ENCODE measurements at places on chromosomes 6 and 20.

DNA sequence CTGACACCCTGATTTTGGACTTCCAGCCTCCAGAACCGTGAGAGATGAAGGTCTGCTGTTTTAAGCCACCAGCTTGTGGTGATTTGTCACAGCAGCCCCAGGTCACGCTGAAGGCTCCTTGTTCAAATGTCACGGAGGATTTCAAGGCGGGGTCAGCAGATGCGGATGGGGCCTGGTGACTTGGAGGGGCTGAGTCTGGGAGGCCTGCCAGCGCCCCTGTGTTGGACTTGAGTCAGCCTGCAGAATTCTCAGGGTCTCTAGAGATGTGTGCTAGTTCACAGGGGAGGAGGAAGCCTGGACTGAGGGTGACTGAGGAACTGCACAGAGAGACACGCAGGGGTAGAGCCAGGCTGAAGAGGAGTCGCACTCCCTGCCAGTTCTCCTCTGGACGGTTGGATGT, 19.5 kb upstream of the TAF4 start:
- no peak for DNase-seq

GRCh38 chr6:149860834-149861602, 3.1 kb downstream of the LRP11 start:
- DNase-seq = peak; percentile 36

DNA sequence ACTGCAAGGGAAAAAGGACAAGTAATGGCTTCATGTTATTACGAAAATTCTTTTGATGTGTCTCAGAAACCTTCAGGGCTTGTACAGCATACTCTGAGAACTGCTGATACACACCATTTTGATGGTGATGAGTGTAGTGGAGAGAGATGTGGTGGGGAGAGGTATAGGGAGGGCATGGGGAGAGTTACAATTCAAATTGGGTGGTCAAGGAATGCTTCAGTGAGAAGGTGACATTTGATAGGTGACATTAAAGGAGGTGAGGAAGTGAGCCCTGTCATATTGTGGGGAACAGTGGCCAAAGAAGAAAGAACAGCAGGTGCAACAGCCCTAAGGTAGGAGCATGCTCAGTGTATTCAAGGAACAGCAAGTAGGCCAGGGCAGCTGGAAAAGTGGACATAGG, 318.9 kb downstream of the CLIC5 start:
- DNase-seq = no peak

GRCh38 chr20:59972037-59972801, 14.0 kb downstream of the CDH26 start:
- no peak for DNase-seq

DNA sequence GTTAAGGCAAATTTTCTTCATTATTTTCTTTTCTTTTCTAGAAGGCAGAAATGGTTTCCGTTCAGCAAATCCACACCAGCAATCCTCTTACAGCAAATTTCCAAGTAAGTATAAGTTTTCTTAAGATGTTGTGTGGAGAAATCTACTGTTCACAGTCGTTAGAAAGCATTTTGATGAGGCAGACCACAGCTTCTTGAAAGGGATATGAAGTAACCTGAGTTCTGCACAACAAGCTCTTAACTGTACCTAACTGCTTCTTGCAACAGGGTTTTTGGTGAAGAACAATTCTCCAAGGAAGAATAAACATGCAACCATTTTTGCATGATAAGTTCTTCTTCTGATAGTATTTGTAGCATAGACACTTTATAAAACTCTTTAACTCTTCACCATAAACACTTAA, 45.3 kb upstream of the STXBP5 start:
- no peak for DNase-seq

GRCh38 chr20:7716286-7716972, 223.8 kb downstream of the HAO1 start:
- no peak for DNase-seq

DNA sequence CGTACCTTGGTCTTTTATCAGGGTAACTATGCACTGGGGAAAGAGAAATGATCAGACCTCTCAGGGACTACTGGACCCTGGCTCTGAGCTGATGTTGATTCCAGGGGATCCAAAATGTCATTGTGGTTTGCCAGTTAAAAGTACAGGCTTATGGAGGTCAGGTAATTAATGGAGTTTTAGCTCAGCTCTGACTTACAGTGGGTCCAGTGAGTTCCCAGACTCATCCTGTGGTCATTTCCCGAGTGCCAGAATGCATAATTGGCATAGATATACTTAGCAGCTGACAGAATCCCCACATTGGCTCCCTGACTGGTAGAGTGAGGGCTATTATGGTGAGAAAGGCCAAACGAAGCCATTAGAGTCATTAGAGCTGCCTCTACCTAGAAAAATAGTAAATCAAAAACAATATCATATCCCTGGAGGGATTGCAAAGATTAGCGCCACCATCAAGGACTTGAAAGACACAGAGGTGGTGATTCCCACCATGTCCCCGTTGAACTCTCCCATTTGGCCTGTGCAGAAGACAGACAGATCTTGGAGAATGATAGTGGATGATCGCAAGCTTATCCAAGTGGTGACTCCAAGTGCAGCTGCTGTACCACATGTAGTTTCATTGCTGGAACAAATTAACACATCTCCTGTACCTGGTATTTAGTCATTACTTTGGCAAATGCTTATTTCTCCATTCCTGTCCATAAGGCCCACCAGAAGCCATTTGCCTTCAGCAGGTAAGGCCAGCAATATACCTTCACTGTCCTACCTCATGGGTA, 152.4 kb downstream of the THBS2 start:
- DNase-seq = no peak

GRCh38 chr20:7596541-7596940, 343.7 kb downstream of the HAO1 start:
- no peak for DNase-seq

- no peak for DNase-seq
These were observed 45.8 kb downstream of the TBC1D7 start for GRCh38 chr6:13282393-13283069.

DNA sequence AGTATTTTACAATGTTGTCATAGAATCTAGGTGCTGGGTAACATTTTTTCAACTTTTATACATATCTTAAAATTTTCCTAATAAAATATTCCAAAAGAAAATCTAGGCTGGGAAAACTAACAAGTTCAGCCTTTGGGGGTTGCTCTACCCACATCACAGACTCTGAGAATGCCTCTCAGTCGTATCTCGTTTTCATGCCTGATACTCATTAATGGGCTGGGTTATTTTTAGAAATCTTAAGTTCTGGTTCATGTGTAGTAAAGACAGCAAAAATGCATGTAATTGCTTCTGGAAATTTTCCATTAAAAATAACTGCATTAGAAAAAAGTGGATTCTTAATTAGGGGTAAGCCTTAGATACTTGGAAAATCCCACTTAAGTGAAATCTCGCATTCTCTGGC, 149.3 kb downstream of the SLC24A3 start:
- no peak for DNase-seq

DNA sequence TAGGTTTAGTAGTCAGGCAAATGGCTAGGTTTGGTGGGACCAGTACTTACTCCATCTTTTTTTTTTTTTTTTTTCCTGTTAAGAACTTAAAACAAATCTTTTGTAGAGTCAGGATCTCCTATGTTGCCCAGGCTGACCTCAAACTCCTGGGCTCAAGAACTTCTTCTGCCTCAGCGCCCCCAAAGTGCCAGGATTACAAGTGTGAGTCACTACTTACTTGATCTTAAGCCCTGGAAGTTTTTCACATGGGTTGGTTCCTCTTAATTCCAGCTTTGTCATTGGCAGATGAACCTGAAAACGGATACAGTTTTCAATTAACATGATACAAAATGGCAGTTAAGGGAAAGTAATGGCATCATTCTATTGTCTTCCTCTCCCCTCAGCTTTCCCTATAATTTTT, 179.4 kb upstream of the JAG1 start:
- no peak for DNase-seq

DNA sequence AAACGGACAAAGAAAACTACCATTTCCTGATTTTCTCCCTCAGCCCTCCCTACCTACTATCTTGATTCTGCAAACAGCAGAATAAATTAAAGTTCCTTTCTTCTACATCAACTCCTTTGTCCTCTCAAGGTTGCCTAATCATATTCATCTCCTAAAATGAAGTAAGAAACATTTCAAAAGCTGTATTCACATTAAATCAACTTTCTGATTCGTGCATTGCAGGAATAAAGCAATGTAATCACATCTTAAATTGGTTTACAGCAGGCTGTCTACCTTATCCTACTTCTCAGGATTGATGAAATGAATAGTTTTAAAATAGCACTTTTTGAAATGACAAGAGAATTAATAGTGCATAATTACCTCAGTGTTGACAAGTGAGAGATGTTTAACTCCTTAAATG, 25.1 kb downstream of the PRKN start:
- DNase-seq = no peak

DNA sequence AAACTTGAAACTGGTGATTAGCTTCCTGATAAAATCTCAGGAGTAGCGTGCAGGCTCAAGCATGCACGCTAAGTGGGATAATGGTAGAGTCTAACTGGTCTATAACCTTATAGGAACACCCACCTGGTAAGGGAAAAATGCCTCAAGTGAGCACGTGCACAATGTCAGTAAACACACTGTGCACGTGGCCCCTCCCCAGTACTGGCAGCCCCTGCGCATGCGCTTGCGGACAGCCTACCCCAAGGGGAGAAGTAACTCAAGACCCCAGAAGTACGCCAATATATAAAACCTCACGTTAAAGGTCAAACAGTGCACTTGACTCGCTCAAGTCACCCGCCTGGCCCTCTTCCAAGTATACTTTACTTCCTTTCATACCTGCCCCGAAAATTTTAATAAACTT, 23.1 kb upstream of the DOK5 start:
- no peak for DNase-seq

GRCh38 chr6:84835340-84835739, 70.9 kb upstream of the TBX18 start:
- DNase-seq = no peak

DNA sequence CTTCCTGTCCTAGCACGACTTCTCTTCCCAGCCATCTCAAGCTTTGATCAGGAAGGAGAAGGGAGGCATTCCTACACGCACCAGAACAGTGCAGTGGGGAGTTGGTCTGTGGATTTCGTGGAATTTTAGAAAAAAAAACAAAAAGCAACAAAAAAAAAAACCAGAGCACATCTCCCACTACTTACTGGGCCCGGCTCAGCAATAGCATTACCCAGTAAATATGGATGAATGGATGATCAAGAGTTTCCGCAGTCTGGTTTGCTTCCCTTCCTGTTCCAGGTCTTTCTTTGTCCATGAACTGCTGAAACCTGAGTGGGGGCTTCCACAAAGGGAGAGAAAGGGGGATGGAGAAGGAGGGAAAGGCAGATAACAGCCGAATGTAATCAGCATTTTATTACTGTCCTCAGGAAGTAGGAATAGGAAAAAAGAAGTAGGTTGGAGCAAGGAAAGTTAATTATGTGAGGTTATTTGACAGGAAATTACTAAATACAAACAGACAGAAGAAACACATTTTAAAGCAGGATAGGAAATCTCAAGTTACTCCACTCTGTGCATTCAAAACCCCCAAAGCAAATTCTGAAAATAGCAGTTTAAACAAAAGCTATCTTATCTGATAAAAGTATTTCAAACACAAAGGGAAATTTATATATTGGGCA, 349.0 kb downstream of the PRL start:
- DNase-seq = peak; percentile 67

GRCh38 chr6:21157186-21157929, 436.2 kb upstream of the SOX4 start:
- no peak for DNase-seq

DNA sequence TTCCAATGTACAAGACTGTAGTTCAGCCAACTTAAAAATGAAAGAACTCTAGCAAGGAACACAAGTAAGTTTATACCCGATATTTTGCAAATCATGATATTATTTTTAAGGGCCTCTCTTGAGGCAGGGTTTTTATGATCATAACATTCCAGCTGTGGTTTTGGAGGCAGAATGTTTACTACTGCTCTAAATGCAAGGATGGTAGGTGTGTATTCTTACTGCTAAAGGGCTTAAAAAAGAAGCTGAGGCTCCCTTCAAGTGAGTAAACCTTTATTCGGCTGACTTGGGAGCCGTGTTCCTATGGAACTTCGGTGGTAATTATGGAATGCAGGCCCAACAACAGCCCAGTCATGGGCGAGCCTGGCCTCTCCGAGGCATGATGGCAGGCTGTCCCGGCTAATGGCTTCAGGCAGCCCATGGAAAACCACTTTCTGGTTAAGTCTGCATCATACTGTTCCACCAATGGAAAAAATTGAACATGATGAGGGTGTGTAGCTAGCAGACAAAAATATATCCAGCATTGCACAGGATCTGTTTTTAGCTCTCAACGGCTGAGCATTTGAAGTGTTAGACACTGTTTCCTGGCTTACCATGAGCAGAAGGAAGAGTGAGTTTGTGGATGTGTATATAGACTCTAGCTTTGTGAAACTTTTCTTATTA, 111.5 kb downstream of the TIAM2 start:
- no peak for DNase-seq

- DNase-seq = no peak
These were observed 41.0 kb downstream of the HM13 start for GRCh38 chr20:31555203-31555775.

DNA sequence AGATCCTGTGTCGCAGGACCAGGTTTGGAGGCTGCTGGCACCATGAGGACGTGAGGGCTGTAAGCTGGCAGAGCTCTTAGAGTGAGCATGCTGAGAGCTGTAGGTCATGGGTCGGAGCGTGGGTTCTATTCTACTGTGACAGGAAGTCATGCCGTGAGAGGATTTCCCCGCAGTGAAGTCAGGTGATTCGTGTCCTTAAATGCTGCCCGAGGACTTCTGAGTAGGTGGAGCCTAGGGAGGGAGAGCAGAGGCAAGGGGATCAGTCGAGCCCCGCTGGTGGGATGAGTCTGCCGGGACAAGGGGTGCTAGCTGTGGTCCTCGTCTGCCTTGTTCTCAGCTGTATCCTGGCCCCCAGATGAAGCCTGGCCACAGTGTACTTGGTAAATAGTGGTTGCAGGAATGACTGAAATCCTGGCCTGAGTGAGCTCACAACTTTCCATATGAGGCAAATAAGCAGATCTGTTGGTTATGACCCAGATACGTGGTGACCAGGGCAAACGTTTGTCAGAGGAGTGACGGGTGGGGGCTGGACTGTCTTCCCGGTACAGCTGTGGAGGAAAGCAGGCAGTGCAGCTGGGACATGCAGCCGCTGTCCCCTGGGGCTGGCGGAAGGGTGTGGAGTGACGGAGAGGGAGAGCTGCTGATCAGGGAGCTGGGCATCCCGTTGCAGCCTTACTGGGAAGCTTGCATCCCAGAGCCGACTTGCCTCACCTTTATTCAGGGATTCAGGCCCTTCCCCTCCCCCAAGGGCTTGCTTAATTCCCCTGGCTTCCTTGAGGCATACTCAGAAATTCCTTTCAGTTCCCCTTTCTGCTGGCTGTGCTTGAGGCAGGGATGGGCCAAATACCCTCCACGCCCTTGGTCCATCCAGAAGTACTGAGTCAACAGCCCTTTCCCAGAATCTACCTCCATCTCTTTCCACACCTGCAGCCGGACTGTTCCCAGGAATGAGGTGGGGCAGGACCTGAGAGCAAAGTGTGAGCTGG, 250.9 kb upstream of the RREB1 start:
- peak; percentile 76 for DNase-seq

GRCh38 chr20:52668626-52669025, 303.5 kb upstream of the TSHZ2 start:
- DNase-seq = no peak

GRCh38 chr6:79158856-79159516, 75.5 kb downstream of the HMGN3 start:
- no peak for DNase-seq

- peak; percentile 62 for DNase-seq
These were observed 171.1 kb downstream of the ADAT2 start for GRCh38 chr6:143279385-143279784.

Data from lung microvascular endothelial cell (primary cell).